ENCODE measurements at places on chromosomes 7 and 10. TPM values are rescaled to one million over a fixed set of nuclear protein-coding genes. Genes with fewer than 3 reads are reported as not detected.

Gene SPDYE2
- not detected for total RNA-seq

- peak; percentile 56 for DNase-seq
- peak overlapping the region; percentile 79 for H3K4me3 ChIP-seq
- peak overlapping the region; percentile 60 for H3K27ac ChIP-seq
- no peaks in the 10 kb centered on the region for H3K27me3 ChIP-seq
- H3K36me3 ChIP-seq, result no peaks in the 10 kb centered on the region
Observed at GRCh38 chr7:66043681-66044497, 31.7 kb upstream of the ASL start.

- no peaks in the 10 kb centered on the region for H3K27me3 ChIP-seq
- no peaks in the 10 kb centered on the region for H3K36me3 ChIP-seq
- no peak overlapping the region for H3K4me3 ChIP-seq
- peaks cover 37% of the 10 kb centered on the region for H3K4me1 ChIP-seq
- peak; percentile 19 for DNase-seq
Observed at GRCh38 chr10:29947701-29948060, 111.7 kb downstream of the JCAD start.

Gene SUN3
- not detected for total RNA-seq

DNA sequence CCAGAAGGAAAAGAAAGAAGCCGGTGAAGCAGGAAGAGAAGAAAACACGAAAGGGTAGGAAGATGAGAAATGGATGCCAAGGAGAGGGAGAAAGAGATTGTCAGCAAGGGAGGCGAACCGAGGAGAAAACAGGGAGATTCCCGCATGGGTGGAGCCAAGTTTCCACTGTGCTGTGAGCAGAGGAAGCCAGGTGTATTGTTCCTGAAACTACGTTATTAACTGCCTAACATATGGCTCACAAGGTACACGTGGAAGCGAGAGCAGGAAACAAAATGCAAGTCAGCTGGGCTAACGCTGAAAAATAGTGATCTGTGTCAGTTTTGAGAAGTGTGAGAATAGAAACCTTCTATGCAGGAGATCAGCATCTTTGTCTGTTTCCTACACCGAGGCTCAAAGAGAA is 20.4 kb upstream of the HIPK2 start:
- no peaks in the 10 kb centered on the region for H3K36me3 ChIP-seq
- H3K4me3 ChIP-seq, result no peak overlapping the region
- DNase-seq, result no peak
- H3K4me1 ChIP-seq, result no peaks in the 10 kb centered on the region
- H3K27ac ChIP-seq, result no peak overlapping the region

DNA sequence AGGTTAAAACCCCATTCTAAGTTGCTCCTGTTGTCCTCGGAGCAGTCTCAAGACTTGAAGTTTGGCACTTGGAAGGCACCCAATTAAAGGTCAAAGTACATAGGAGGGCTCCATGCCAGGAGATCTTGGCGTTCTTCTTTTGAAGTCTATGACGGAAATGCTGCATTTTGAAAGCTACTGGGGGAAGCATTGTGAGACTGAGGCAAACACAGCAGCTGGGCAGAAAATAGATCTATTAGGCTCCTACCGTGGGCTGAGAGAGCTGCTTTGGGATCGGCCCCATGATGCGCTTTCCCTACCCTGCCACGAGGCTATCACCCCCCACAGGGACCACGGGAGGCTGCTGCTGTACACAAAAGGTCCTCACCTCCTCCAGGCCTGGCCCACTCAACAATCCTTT is 20.0 kb downstream of the KIAA1549 start:
- no peaks in the 10 kb centered on the region for H3K36me3 ChIP-seq
- H3K4me1 ChIP-seq, result peaks cover 21% of the 10 kb centered on the region
- no peak overlapping the region for H3K4me3 ChIP-seq
- no peaks in the 10 kb centered on the region for H3K27me3 ChIP-seq
- no peak overlapping the region for H3K27ac ChIP-seq

- no peak overlapping the region for H3K4me3 ChIP-seq
- H3K27me3 ChIP-seq, result no peaks in the 10 kb centered on the region
- peak; percentile 14 for DNase-seq
- no peaks in the 10 kb centered on the region for H3K36me3 ChIP-seq
- peaks cover 18% of the 10 kb centered on the region for H3K4me1 ChIP-seq
- no peak overlapping the region for H3K27ac ChIP-seq
Observed at GRCh38 chr7:155188357-155188756, 109.3 kb upstream of the INSIG1 start.

Gene CHAT
- total RNA-seq, result not detected

- DNase-seq, result no peak
- H3K27me3 ChIP-seq, result no peaks in the 10 kb centered on the region
- H3K36me3 ChIP-seq, result no peaks in the 10 kb centered on the region
- peaks cover 3% of the 10 kb centered on the region for H3K4me1 ChIP-seq
Observed at GRCh38 chr10:97851341-97852001, 1.8 kb downstream of the GOLGA7B start.

DNA sequence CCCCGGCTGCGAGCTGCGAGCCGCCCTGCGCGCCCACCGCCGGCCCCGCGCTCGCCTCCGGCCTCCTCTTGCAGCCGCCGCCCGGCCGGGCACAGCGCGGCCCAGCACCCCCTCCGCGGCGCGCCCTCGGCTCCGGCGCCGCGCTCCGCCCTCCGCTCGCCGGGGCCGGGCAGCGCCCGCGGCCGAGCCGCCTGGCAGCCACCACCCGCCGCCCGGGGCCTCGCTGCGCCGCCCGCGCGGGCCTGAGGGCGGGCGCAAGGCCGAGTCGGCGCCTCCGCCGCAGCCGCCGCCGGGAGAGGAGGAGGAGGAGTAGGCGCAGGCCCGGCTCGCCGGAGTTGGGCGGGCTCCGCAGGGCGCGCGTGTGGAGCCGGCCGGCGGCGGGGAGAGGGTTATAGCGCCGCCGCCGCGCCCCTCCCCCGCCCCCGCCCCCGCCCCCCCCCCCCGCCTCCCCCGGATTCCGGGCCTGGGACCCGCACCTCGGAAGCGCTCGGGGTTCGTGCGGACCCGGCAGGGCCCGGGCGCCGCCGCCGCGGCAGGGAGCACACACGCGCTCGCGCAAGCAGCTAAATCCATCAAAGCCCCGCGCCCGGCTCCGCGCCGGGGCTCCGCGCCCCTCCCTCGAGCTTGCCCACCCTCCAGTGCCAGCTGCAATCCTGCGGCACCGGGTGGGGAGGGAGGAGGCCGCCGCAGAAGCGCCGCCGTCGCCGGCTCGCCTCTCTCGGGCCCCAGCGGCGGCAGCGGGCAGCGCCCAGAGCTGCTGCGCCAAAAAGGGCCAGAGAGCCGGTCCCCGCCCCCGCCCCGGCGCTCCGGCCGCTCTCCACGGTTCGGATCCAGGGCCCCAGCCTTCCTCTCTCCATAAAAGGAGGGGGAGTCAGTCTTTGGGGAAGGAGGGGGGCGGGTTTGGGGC is at the start of gene PDGFA:
Gene PDGFA (minus strand): TSS at position 363 of the 907 bp plus-strand sequence. CDS start 845 bp downstream, outside the sequence.
- peak within 1 kb of the TSS; percentile 95 for H3K4me3 ChIP-seq
- peak; percentile 57 for DNase-seq
- peaks cover 18% of the 10 kb centered on the region for H3K27me3 ChIP-seq
- no peaks in the 10 kb centered on the region for H3K36me3 ChIP-seq
- peaks cover 11% of the 10 kb centered on the region for H3K4me1 ChIP-seq
- no peak within 1 kb of the TSS for H3K27ac ChIP-seq

- no peaks in the 10 kb centered on the region for H3K27me3 ChIP-seq
- peaks cover 19% of the 10 kb centered on the region for H3K4me1 ChIP-seq
- H3K27ac ChIP-seq, result no peak overlapping the region
- peak; percentile 81 for DNase-seq
- no peak overlapping the region for H3K4me3 ChIP-seq
Observed at GRCh38 chr7:127437837-127438236, 45.3 kb upstream of the ZNF800 start.

DNA sequence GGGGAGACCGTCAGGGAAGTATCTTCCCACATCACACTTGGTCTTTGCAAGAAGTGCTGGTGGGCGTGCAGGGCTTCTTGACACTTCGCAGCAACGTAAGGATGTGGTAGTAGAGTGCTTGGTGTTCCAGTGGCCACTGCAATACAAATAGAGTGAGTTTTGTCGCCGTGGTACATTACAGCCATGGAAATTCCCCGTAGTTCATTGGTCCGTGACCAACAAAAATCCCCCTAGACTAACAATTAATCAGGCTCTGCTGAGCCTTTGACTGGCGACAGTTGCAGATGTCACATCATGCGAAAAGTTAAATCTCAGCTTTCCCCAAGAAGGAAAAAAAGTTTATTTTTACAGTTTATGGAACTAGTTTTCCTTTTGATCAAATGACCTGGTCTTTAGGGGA is 134.7 kb downstream of the MGMT start:
- no peaks in the 10 kb centered on the region for H3K4me1 ChIP-seq
- H3K27ac ChIP-seq, result no peak overlapping the region
- H3K36me3 ChIP-seq, result no peaks in the 10 kb centered on the region
- H3K4me3 ChIP-seq, result no peak overlapping the region
- no peaks in the 10 kb centered on the region for H3K27me3 ChIP-seq

Gene CDNF
- total RNA-seq, result 1.2 TPM

DNA sequence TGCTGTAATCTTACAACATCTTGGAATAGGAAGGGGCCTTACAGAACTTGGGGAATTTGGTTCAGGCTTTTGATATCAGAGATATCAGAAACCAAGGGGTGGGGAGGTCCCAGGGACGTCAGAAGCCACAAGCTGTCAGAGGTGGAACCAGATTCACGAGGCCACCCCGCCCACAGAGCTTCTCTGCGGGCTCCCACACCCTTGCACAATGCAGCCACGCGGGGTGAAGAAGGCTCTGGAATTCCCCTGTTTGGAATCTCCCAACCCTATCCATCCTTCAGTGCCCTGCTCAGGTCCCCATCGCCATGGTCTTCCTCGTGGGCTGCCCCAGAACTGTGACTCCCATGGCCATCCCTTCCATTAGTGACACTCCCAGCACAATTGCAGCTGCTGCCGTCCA is 247.1 kb upstream of the SHH start:
- H3K27me3 ChIP-seq, result no peaks in the 10 kb centered on the region
- no peak overlapping the region for H3K27ac ChIP-seq
- peaks cover 11% of the 10 kb centered on the region for H3K4me1 ChIP-seq
- H3K4me3 ChIP-seq, result no peak overlapping the region

Gene PRSS2
- total RNA-seq, result 0.40 TPM

- H3K27ac ChIP-seq, result no peak overlapping the region
- H3K4me3 ChIP-seq, result no peak overlapping the region
- H3K4me1 ChIP-seq, result no peaks in the 10 kb centered on the region
- no peaks in the 10 kb centered on the region for H3K27me3 ChIP-seq
- H3K36me3 ChIP-seq, result no peaks in the 10 kb centered on the region
- no peak for DNase-seq
Observed at GRCh38 chr10:23912884-23913404, 296.0 kb upstream of the KIAA1217 start.

GRCh38 chr10:95464280-95464679 is 96.9 kb downstream of the SORBS1 start:
- no peaks in the 10 kb centered on the region for H3K36me3 ChIP-seq
- DNase-seq, result no peak
- no peak overlapping the region for H3K4me3 ChIP-seq
- H3K27me3 ChIP-seq, result no peaks in the 10 kb centered on the region

DNA sequence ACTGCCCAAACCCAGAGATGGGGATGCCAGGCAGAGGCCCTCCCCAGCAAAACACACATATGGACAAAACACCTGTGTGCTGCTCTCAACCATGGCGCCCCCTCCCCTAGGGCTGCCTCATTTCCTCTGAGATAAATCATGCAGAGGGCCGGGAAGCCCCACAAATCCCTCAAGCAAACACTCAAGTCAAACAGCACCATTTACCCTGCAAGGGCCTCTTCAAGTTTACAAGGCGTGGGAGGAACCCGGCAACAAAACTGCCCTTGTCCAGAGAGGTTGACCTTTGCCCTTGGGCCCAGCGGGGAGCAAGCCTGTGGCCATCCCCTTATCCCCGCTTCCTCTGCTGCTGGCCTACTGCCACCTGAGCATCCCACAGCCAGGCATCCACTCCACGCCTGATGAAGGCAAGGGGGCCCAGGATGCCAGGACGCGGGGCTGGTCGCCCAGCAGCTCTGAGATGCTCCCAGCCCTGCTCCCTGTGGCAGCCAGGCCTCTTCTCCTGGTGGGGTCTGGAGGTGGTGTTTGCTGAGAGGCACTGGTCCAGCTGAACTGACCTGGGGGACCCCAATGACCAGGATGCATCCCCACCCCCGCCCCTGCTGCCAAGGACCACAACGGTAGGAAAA is 77.4 kb downstream of the DLG5 start:
- no peak overlapping the region for H3K27ac ChIP-seq
- H3K36me3 ChIP-seq, result peaks cover 33% of the 10 kb centered on the region
- H3K27me3 ChIP-seq, result no peaks in the 10 kb centered on the region
- H3K4me1 ChIP-seq, result peaks cover 30% of the 10 kb centered on the region

Gene STEAP2
- total RNA-seq, result 4.7 TPM

DNA sequence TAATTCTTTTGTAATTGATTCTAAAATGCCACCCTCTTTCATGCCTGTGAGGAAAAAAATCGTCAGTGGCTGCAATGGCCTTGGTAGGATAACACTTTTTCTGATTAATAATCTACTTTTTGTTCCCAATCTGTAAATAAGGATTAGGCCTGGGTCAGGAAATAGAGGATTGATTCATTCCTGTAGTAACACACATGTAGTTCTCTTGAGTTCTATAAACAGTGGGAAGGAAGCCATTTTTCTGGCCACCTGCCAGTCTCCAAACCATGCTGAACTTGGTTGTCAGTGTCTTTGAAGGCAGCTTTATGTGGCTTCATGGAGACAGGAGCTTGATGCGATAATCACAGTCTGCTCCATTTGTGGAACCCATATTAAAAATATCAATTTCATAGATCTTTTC is 169.3 kb upstream of the NFE2L3 start:
- no peak overlapping the region for H3K27ac ChIP-seq
- H3K36me3 ChIP-seq, result no peaks in the 10 kb centered on the region
- H3K27me3 ChIP-seq, result peaks cover 71% of the 10 kb centered on the region

- no peaks in the 10 kb centered on the region for H3K27me3 ChIP-seq
- DNase-seq, result no peak
- no peak overlapping the region for H3K27ac ChIP-seq
- no peak overlapping the region for H3K4me3 ChIP-seq
- H3K36me3 ChIP-seq, result no peaks in the 10 kb centered on the region
Observed at GRCh38 chr7:76149847-76150691, 51.6 kb upstream of the SRRM3 start.

DNA sequence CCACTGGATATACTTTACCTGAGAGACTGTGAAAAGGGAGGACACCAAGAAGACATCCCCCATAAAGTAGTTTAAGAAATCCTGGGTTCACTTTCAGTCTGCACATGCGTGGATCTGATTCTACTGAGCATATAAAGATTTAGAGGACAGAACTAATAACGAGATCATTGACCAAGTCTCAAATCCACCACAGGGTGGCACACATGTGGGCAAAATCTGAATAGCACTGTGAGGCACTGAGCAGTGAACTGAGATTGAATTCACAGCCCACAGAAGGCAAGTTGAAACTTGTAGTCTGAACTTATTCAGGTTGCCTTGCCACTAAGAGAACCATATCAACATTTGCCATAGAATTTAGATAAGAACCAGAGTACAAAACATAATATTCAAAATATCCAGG is 818.6 kb downstream of the GRID1 start:
- H3K27me3 ChIP-seq, result no peaks in the 10 kb centered on the region
- DNase-seq, result peak; percentile 41
- no peak overlapping the region for H3K27ac ChIP-seq
- no peaks in the 10 kb centered on the region for H3K36me3 ChIP-seq
- H3K4me1 ChIP-seq, result no peaks in the 10 kb centered on the region

Gene MASTL
- 18.6 TPM for total RNA-seq

Gene FGL2
- total RNA-seq, result not detected
